Stimulated activated naive CD4-positive, alpha-beta T cell (primary cell): ENCODE measurements at places on chromosomes 4 and X.

GRCh38 chr4:41646862-41647261 lies 101.7 kb downstream of the PHOX2B start:
- no peak for DNase-seq

GRCh38 chrX:38514016-38514854 lies 47.1 kb upstream of the TSPAN7 start:
- no peak for DNase-seq

- DNase-seq = no peak
Observed at GRCh38 chrX:111164728-111165127, 68.7 kb downstream of the PAK3 start.

DNA sequence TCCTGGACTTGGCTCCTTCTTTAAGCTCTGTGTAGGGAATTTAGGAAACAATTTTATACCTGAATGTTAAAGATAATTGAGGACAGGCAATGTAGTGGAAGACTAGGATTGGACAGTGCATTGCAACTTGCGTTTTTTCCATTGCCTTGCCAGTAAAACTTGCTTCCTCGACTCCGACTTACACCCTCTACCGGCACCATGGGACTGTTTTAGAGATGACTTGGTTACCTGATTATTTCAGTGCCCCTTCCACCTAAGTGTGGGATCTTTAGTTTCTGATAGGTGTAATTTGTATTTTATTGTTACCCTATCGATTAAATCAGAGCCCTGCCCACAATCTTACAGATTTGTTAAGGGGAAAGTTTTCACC lies 1.2 kb downstream of the PRPS1 start:
- DNase-seq = no peak

DNA sequence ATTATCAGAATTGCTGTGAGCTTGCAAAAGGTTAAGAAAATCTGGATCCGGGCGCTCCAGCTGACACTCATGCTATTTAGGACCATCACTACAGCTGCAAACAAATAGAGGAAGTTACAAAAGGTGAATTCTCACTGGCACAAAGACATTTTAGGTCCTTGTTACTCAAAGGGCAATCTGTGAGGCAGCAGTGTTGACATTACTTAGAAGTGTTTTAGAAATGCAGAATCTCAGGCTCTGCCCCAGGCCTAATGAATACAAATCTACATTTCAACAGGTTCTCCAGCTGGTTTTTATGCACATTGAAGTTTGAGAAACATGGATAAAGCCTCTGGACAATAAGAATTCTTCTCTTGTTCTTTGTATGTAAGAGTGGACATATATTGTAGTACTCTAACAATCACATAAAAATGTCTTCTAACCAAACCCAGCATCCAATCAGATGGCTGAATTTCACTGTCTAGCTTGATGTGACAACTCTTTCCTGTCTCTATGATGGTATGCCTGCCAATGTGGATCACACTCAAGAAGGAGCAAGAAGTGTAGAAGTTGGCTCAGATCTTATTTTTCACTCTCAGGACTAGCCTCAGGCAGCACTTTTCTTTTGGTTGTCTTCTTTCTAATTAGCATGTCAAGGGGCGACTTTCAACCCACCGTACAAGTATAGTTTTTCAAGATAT lies 18.8 kb downstream of the SLC7A11 start:
- no peak for DNase-seq

DNA sequence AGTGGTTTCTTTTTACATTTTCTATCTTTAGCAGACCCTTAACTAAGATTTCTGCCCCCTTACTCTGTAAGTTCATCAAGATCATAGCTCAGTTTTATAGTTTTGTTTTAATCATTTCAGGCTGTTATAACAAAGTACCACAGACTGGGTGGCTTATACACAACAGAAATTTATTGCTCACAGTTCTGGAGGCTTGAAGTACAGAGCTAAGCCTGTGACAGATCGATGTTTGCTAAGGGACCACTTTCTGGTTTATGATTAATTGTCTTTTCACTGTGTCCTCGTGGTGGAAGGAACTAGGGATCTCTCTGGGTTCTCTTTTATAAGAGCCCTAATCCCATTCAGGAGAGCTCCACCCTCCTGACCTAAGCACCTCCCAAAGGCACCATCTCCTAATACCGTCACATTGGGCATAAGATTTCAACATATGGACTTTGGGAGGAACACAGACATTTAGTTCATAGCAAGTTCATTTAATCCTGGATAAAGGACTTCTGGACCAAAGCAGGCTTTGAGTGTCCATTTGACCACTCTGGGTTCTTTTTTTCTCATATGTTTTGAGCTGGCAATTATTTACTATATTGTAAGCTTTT lies 137.0 kb upstream of the IL15 start:
- no peak for DNase-seq
